ENCODE measurements at places on chromosomes 12 and 14.
A peak's percentile ranks its signal among the peaks of the same experiment; 100 is the strongest.

- DNase-seq: no peak
These were observed 36.1 kb downstream of the ASCL1 start for GRCh38 chr12:102993537-102993936.

GRCh38 chr12:60269611-60270269, 673.9 kb downstream of the SLC16A7 start:
- no peak for DNase-seq

DNA sequence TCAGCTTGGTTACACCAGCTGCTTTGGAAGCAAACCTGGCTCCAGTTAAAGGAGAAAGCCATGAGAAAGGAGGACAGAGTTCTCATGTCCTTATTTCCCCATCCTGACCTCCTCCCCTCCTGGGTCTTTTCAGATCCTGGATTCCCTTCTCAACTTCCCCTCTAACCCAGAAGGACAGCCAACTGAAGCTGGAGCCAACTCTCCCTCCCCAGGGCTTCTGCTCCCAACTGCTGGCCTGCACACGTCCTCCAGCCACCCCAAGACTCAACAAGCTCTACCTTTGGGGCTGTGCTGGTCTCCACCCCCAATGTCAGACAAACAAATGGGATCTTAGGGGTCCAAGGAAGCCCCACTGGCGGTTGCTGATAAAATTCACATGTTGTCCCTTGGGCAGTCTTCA, 651.1 kb upstream of the TBX3 start:
- DNase-seq: no peak

- no peak for DNase-seq
These were observed 3.6 kb downstream of the SMCO3 start for GRCh38 chr12:14810167-14810952.

- DNase-seq: peak; percentile 27
These were observed 143.6 kb upstream of the CRY1 start for GRCh38 chr12:107236824-107237511.

GRCh38 chr14:55914771-55915170, 203.4 kb upstream of the PELI2 start:
- DNase-seq: no peak

GRCh38 chr12:24993793-24994192, 44.9 kb upstream of the BCAT1 start:
- DNase-seq: peak; percentile 91

- no peak for DNase-seq
These were observed 39.2 kb downstream of the ZFP36L1 start for GRCh38 chr14:68753690-68754089.

- DNase-seq: no peak
These were observed 56.3 kb upstream of the KICS2 start for GRCh38 chr12:64278421-64278820.

- peak; percentile 53 for DNase-seq
These were observed 24.8 kb downstream of the KLRK1 start for GRCh38 chr12:10364815-10365622.

DNA sequence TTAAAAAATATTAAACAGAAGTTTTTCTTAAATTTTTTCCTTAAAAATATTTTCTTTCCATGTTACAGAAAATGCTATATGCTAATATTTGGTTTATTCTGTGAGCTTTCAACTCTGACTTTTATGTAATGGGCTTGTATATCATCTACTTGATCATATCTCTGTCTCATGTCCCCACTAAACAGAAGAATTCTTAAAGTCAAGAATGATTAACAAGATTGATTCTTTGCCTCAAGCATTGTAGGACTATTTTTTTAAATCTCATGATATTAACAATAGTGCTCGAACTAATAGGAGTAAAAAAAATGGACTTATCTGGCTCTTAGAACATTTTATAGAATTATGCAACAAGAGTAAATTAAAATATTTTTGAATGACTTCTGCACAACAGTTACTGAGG, 206.3 kb downstream of the C12orf50 start:
- DNase-seq: no peak

GRCh38 chr14:89093083-89093730, 268.8 kb downstream of the TTC8 start:
- no peak for DNase-seq

- no peak for DNase-seq
These were observed 25.6 kb downstream of the FAM161B start for GRCh38 chr14:73924337-73924736.

DNA sequence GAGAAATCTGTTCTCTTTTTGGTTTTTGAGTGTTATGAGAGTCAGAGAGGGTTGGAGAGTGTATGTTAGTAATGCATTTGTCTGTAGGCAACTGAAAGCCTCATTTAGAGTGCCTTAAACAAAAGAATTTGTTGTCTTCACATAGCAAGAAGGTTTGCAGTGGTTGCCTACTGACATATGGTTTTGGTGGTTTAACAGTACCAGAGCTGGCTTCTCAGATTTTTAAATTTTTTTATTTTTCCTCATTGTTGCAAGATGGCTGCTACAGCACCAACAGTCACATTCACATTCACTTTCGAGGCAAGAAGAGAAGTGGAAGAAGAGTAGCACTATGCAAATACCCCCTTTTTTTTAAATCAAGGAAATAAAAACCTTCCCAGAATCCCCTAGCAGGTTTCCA, 106.5 kb downstream of the ADCK1 start:
- DNase-seq: no peak

- peak; percentile 38 for DNase-seq
These were observed 19.0 kb downstream of the NOC4L start for GRCh38 chr12:132163041-132163910.

GRCh38 chr12:30450872-30451271, 244.8 kb downstream of the IPO8 start:
- peak; percentile 85 for DNase-seq

DNA sequence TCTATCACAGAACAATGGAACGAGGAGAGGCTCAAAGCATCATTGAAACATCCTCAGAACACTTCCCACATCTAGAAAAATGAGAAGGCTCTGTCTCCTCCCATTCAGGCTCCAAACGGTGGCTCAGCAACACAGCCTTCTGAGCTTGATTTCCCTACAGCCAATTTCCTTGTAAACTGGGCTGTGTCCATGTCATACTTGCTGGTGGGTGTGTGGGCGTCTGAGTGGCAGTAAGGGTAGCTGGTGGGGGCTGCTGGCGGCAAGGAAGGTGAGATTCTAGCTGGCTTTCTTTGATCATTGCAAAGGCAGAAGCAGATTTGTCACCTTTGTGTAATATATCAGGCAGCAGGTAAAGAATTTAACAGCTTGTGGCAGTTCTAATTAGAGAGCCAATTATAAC, 163.7 kb downstream of the CALM1 start:
- DNase-seq: peak; percentile 71

All from NCI-H69 (cell line).